ENCODE measurements at places on chromosomes 5 and 9.

- no peak for DNase-seq
Measured at GRCh38 chr5:74672215-74672877, 12.7 kb upstream of the HEXB start.

GRCh38 chr9:93574091-93574899, 2.1 kb upstream of the PHF2 start:
- DNase-seq = no peak

DNA sequence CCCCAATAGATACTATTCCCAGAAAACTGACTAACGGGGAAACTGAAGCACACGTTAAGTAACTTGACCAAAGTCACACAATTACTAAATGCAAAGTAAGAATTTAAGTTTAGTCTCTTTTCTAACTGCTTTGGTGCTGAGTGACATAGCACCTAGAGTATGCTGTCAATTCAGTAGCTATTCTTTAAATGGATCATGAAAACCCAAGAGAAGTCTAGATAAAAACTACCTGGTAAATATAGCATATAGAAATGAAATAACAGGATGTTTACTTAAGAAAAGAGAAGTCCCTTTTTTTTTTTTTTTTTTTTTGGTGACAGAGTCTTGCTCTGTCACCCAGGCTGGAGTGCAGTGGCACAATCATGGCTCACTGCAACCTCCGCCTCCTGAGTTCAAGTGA, 129.2 kb downstream of the PDE4D start:
- no peak for DNase-seq

GRCh38 chr5:3198074-3198449, 397.6 kb upstream of the IRX1 start:
- no peak for DNase-seq

DNA sequence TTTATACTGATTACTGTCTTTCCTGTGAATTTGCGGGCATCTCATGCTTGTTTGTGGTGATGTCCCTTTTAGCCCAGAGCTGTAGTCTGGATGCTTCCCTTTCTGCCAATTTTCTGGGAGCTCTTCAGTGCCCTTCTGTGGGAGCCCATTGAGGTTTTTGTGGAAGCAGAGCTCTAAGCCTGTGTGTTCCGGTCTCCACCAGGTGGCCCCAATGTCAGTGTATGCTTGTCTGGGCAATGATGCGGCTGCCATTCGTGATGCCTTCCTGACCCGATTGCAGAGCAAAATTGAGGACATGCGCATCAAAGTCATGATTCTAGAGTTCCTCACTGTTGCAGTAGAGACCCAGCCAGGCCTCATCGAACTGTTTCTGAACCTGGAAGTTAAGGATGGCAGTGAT, 35.1 kb downstream of the SH3GLB2 start:
- peak; percentile 65 for DNase-seq

- no peak for DNase-seq
Measured at GRCh38 chr5:35487233-35488025, 130.2 kb upstream of the SPEF2 start.

DNA sequence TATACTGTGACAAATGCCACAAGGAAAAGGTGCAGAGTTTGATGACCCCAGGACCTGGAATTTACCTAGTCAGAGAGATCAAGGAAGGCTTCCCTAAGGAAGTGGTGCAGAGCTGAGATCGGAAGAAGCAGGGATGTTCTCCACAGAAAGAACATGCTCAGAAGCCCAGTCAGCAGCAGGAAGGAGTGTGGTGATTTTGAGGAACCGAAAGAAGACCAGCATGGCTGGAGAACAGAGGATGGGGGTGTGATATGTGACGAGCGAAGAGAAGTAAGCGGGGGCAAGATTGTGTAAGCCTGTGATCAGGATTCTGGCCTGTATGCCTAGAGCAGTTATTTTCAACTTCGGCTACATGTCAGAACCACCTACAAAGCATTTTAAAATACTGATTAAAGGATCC, 18.7 kb upstream of the PIK3R1 start:
- DNase-seq = no peak

DNA sequence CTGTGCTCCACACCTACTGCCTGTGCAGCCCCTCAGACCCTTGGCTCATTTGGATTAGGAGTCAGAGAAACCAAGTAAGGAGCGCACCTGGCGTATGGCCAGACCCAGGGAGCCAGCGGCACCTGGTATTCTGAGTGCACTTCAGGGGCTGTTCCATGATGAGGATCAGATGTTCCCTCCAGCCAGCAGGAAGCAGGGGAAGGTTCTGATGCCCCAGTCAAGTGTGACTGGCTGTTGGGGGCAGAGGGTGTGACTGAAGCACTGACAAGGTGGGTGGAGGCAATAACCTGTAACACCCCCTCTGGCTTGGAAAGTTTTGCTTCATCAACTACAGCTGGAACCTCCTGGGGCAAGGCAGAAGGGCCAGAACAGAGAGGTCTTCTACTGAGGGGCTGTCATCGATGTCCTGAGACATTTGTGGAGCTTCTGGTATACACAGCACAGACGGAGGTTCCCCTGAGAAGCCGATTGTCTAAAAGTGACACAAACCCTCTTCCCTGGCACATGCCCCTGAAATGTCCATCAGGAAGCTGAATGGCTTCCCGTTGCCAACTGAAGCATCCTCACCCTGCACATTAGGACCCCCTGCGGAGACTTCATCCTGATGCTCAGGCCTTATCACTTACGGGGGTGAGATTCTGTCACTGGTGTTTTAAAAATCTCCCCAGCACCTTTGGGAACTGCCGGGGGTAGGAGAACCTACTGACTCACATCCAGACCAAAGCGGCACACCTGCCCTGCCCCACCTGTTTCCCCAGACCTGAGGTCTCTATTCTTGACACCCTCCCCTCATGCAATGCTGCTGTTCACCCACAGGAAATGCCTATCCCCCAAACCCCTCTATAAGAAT, 21.1 kb downstream of the TRAF1 start:
- no peak for DNase-seq

DNA sequence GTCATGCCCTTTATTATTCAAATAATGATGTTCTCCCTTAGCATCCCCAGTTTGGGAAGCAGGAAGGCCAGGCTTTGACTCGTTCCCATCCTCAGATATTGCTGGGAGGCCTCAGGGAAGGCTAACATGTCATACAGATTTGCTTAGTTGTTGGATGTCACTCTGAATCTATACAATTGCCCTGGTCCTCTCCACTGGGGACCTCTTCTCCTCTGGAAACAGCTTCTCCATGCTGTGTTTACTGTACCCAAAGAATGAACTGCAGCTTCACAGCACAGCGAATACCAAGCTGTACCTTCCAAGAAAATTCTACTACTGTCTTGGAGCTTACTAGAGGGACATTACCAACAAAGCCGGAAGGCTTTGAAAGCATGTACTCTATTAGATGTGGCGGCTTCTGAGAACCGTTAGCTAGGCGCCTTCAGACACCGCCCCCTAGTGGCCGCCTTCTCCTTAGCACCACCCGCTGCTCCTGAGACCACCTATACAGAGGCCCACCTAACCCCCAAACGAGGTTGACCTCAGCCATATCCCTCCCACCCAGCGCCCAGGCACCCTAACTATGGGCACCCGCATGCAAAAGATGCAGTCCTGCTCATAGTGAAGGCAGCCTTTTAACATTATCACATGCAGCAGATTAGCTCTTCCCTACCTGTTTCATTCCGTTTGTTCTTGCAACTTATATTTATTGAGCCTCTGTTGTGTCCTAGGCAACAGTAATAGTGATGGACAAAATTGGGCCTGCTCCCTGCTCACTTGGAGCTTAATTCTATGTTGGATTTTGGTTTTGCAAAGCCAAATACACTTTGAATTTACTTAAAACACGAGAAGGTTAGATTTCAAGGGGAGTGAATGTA, 34.9 kb upstream of the FOXI1 start:
- DNase-seq = peak; percentile 81

DNA sequence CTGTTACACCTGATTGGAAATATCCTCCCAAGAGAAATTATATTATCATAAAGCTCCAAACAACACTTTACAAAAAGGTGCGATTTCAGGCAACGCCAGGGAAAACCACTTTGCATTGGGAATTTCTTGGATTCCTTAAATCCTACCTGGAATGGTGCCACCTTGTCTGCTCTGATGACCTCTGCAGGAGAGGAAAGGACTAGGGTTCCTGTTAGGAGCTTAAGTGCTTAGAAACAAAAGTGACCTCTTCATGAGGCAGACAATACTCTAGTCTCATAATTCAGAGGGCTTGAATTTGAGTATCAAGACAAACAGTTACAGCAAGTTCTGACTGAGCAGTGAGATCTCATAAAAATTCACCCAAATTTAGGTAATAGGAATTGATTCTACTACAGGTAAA, 33.9 kb upstream of the GLIS3 start:
- DNase-seq = no peak

GRCh38 chr5:73544429-73545402, 20.7 kb downstream of the ANKRA2 start:
- no peak for DNase-seq
